ENCODE measurements at places on chromosomes 6 and 20.

GRCh38 chr20:15895560-15896084, 677.6 kb downstream of the KIF16B start:
- DNase-seq, result no peak

- no peak for DNase-seq
Observed at GRCh38 chr20:15565786-15566185, 1007.5 kb downstream of the KIF16B start.

GRCh38 chr6:112881027-112881426, 533.9 kb downstream of the RFPL4B start:
- no peak for DNase-seq

- DNase-seq, result no peak
Observed at GRCh38 chr20:24632581-24632980, 163.2 kb downstream of the SYNDIG1 start.

DNA sequence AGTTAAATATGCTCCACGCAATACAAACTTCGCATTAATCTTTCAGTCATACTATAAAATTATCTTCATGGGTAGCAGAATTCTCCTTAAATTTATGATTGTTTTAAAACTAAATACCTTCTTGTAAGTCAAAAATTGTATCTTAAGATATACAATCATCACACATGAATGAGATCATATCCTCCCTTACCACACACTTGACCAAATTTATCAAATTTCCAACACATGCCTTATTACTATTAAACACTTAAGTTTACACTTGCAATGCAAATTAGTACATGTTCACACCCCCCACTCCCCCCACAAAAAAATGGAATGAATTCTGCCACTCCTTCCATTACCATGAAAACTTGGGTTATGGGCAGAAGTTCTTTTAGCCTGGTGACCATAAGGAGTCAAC, 13.8 kb downstream of the RANBP9 start:
- DNase-seq, result no peak

DNA sequence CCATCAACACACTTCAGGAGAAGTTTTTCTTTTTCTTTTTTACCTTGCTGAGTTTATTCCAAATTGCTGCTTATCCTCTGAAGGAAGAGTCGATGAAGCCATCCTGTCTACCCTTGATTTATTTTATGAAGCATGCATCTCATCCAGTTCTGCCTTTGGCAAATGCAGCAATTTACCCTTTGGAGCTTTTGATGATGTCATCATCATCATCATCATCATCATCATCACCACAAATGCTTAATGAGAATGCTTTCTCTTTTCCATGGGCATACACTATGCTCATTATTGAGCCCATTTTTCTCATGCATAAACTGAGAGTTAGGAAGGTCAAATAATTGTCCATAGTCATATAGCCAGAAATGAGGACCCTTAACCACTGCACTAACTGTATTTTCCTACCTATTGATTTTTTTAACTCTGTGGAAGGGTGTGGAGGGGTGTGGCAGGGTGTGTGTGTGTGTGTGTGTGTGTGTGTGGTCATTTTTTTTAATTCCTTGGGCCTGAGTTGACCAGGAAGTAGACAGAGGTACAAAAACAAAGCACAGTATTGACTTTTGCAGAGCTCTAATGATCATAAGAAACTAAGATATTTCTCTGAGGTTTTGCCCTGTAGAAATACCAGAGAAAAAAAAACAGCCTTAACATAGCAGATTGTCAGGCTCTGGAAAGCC, 82.8 kb downstream of the COL9A1 start:
- no peak for DNase-seq

- DNase-seq, result no peak
Observed at GRCh38 chr6:143298071-143298470, 152.4 kb downstream of the ADAT2 start.

DNA sequence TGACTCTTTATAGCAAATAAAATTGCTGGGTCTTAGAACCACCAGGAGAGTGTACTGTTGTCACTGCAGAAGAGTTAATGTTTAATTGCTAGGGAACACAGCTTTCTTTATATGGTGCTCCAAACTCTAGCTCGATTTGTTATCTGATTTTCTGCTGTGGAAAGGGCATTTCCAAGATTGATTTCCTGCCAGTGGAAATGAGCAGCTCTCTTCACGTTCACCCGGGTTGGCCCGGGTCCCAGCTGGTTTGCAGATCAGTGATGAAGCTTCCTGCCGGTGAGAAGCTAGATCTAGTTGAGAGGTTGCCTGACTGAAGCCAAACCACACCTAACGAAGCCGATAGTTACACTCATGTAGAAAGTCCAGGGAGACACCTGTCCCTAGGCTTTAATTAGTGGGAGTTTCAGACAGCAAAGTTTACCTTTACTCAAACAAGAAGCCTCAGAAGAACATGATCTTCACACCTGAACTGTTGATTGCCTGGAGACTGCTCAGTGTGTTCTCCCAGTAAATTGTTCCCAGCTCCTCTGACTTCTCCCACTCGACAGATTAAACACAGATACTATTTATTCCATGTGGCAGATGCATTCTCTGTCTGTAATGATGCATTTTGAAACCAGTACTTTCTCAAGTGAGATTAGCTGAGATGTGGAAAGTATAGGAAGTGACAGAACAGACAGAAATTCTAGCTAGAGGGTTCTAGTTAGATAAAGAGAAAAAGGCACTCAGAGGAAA, 27.8 kb downstream of the PAQR8 start:
- DNase-seq, result peak; percentile 56

GRCh38 chr20:47620808-47621805, 119.4 kb downstream of the NCOA3 start:
- DNase-seq, result peak; percentile 64

GRCh38 chr6:73079611-73079955, 145.7 kb downstream of the KHDC1L start:
- DNase-seq, result no peak

GRCh38 chr6:25525078-25525477, 126.9 kb upstream of the SCGN start:
- DNase-seq, result no peak

GRCh38 chr6:83860782-83861495, 1.4 kb downstream of the CYB5R4 start:
- no peak for DNase-seq

DNA sequence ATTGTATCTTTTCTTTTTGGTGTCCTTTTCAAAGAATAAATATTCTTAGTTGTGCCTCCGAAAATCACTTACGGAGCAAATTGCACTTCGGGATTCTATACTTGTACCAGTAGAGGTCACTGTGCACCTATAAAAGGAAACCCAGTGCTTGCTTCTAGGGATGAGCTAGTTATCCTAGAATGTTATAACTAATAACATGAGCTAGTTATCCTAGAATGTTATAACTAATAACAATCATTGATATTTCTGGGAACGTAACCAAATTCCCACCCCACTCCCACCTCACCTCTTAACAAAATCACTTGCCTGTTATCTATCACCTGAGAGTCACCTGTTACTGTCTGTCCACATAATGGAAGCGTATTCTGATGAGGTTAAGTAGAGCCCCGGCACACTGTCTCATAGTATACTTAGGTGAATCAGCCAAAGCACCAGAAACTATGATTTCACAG, 126.9 kb upstream of the TIAM2 start:
- DNase-seq, result peak; percentile 7

DNA sequence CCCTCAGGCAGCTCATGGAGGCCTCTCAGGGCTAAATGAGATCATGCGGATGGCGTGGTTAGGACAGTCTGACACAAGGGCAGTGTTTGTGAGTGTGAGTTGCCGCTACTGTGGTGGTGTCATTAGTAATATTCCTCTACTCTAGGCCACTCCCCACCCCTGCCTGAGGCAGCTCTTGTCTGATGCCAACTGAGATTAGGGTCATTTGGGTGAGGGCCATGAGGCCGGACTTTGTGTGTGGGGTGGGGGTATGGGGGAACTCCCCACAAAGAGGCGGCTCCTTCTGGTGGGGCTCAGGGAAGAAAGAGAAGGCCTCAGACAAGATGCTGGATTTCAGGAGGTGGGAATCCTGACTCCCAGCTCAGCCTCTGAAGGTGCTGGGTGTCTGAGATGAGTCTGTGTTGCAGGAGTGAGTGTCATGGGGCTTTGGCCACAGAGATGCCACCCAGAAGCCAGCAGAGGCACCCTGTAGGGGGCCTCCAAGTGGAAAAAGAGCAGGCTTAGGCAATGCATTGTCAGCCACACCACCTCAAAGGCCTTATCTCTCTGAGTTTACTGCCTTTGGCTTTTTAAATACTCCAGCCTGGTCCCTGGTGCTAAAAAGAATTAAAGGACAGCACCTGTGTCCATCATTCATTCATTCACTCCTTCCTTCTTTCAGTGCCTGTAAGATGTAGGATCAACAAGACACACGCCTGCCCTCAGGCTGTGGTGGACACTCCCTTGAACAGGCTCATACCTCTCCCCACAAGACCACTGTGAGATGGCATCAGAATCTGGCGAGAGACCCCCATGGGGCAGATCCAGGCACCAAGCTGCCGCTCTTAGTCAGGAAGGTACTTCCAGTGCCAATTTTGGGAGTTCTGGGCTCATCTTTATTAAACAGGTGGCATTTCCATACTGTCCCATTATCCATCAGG, 175.2 kb downstream of the MRPL14 start:
- no peak for DNase-seq

GRCh38 chr20:23918101-23918862, 38.7 kb upstream of the CST5 start:
- DNase-seq, result no peak

DNA sequence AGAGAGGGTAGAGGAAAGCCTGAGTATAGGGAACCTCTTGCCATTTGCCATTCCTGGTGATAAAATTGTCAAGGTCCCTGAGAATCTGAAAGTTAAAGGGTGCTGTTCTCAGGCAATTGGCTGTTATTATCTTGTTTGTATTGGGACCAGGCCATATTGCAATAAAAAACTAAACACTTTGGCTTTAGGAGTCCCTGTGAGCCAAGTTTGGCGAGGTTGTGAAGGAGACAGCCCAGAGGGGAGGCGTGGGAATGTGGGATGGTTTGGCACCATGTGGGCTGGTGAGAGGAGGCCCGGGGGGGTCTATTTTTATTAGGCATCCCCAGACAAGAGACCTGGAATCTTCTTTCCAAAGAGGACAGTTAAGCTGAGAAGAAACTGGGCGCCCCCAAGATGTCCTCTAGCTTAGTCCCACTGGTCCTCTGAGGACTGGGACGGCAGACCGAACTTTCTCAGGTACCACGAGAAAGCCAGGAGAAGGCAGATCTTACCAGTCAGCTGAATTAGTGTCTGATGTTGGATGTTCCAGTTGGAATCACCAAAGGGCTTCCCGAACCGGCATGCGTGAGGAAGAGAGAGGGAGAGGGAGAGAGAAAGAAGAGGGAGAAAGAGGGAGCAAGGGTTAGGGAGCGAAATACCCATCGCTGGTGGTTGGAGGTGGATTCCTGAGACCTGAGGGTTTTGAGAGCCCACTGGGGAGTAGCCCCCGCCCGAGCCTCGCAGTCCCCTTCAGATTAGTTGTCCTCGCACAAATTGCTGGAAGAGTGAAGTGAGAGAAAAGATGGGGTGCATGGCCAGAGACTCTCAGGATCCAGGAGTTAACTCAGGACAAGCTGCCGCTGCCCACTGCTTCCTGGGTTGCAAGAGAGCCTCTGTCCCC, 24.4 kb downstream of the DYNLT1 start:
- DNase-seq, result no peak

- DNase-seq, result no peak
Observed at GRCh38 chr20:22944062-22944461, 91.0 kb upstream of the SSTR4 start.

DNA sequence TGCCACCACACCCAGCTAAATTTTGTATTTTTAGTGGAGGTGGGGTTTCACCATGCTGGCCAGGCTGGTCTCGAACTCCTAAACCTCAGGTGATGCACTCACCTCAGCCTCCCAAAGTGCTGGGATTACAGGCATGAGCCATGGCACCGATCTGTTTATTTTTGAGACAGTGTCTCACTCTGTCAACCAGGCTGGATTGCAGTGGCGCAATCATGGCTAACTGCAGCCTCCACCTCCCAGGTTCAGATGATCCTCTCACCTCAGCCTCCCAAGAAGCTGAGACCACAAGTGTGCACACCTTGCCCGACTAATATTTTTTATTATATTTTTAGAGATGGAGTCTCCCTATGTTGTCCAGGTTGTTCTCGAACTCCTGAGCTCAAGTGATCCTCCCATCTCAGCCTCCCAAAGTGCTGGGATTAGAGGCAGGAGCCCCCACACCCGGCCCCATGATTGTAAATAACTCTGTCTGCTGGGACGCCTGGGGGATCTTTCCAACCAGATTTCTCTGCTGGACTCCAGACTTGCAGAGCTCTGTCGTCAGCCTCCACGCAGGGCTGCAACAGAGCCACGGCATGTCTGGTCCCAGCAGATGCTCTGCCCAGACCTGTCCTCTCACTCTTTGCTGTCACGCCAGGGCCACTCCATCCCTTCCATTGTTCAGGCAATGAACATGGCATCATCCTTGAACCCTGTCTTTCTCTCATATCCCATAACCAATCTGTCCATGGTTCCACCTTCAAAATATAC, 25.3 kb downstream of the SYNJ2 start:
- DNase-seq, result no peak

DNA sequence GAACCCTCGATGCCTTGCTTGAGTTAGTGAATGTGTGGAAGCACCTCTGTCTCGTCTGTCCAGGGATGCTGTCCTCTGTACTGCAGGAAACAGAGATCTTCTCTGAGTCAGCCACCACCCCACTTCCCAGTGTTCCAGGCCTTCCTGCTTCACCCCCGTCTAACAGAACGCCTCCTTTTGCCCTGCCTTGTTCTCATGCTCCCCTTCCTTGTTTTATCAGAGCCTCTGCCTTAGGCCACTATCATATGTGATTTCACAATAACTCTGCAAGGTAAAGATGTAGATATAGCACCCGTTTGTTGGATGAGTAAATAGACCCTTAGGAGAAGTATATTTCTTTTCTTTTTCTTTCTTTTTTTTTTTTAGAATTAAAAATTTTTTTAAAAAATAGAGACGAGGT, 106.7 kb upstream of the CLDN20 start:
- DNase-seq, result no peak

All from CD4-positive, alpha-beta T cell treated with Interleukin-15 for 4 hours (primary cell).